Motor neuron (in vitro differentiated cells): ENCODE measurements at places on chromosomes 5 and 9. TPM values are rescaled to one million over a fixed set of nuclear protein-coding genes. Genes with fewer than 3 reads are reported as not detected.

PRDM9 gene
- total RNA-seq = 0.05 TPM in 2 replicates

GHR gene
- total RNA-seq = 0.41 and 0.55 TPM in 2 replicates

ACSL6 gene
- 0.31 and 0.79 TPM in 2 replicates for total RNA-seq

PCDHA8 gene
- total RNA-seq = 1.9 and 2.0 TPM in 2 replicates

MED22 gene
- total RNA-seq = 18.9 and 20.4 TPM in 2 replicates

SLC25A2 gene
- total RNA-seq = 0.67 TPM in 1 of 2 replicates, not detected in the other

PDGFRB gene
- 1.7 and 3.2 TPM in 2 replicates for total RNA-seq

PAEP gene
- 3.1 TPM in 1 of 2 replicates, not detected in the other for total RNA-seq

DNA sequence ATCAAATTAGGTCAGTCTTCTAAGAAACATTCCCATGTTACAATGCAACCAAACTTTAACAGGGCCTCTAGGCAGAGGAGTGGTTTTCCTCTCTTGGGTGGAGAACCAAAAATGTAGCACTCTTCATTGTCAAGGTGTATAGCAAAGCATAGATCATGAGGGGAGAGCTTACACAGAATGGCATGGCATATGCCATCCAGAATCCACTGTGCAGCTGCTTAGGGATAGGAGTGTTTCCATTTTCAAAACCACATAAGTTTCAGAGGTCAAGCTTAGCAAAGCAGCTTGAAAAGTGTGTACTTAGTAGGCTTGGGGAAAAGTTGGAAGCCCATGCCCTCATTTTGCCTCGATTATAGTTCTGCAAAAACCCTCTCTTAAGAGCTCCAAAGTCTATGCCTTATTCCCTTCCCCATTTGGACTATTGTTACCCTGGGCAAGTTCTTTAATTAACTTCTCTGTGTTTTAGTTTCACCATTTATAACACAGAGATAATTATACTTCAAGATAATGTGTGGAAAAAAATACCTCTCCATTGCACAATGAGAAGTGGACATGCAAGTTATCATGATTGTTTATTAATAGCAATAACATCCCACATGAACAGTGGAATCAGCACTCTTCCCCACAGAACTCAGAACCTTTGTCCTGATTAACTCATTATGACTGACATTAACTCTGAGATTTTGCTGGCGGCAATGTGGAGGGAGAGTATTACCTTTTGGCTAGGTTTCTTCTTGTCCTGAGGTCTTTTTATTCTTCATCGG is 398.9 kb upstream of the WWC1 start:
- no peak for ATAC-seq

DNA sequence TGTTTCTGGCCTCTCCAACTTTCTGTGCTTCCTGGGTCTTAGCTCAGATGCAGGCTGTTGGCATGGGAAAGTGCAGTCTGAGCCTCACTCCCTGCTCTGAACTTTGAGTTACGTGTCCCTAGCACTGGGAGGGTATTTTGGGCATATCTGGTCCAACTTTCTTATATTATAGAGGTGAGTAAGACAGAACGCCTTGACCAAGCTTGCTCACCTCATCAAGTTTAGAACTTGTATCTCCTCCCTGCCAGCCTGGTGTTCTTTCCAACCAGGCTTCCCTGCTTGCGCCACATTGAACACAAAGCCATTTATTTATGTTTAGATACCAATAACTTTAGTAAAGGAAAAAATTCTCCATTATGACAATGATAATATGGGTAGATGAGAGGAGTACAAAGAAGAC is 33.2 kb downstream of the TNC start:
- ATAC-seq = no peak

DNA sequence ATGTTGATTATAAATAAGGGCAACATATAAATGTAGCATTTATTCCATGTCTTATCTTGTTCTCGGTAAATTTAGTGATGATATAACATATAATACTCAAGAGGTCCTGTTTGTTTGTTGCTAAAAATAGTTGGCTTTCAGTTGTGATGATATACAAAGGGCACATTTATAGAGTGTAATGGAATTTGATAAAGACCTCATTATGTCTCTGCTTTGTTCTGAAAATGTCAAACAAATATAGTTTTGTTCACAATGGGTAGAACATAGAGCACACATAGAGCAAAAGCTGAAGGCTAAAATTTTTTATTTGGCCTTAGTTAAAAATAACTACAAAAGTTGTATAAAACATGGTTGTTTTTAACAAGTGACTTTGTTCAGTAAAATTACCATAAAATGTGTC is 477.1 kb upstream of the SMC2 start:
- ATAC-seq = no peak

DNA sequence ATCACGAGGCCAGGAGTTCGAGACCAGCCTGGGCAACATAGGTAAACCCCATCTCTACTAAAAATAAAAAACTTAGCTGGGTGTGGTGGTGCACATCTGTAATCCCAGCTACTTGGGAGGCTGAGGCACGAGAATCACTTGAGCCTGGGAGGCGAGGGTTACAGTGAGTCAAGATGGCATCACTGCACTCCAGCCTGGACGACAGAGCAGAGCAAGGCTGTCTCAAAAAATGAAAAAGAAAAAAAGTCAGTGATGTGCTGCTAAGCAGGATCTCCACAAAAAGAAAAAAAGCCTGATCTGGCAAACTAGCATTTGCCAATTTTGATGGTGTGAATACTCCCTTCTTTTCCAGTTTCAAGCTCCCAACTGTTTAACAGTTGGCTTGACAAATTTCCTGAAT is 21.9 kb downstream of the F2R start:
- ATAC-seq = no peak

DNA sequence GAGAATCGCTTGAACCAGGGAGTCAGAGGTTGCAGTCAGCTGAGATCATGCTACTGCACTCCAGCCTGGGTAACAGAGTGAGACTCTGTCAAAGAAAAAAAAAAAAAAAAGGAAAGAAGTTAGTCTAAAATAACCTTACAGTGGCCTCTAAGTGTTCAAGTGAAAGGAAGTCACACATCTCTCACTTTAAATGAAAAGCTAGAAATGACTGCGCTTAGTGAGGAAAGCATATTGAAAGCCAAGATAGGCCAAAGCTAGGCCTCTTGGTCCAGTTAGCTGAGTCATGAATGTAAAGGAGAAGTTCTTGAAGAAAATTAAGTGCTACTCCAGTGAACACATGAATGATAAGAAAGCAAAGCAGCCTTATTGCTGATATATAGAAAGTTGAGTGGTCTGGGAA is 38.1 kb downstream of the ITGA1 start:
- ATAC-seq = no peak

- no peak for ATAC-seq
These were observed 1.1 kb downstream of the ERCC6L2 start for GRCh38 chr9:95876595-95876994.

- no peak for ATAC-seq
These were observed 80.8 kb downstream of the TLR4 start for GRCh38 chr9:117784996-117785395.

- ATAC-seq = no peak
These were observed 74.2 kb upstream of the SUSD1 start for GRCh38 chr9:112249277-112249676.

- ATAC-seq = peak; percentile 64
These were observed 197.4 kb downstream of the SEMA5A start for GRCh38 chr5:9348401-9348996.

DNA sequence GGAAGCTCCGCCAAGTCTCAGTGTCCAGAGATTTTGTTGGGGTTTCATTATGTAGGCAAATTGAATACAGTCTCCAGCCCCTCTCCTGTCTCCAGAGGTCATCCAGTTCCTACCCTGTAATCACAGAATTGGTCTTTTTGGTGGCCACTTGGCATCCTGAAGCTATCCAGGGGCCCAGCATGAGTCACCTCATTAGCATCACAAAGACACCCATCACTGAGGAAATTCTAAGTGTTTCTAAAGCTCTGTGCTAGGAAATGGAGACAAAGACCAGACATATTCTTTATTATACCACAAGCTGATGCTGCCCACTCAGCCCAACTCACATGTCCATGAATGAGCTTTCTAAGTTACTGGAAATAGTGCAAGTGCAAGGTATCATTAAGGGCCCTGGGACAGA is 229.9 kb downstream of the DOCK8 start:
- ATAC-seq = peak; percentile 14

GRCh38 chr9:131417264-131418142 is 23.6 kb downstream of the PRRC2B start:
- no peak for ATAC-seq

DNA sequence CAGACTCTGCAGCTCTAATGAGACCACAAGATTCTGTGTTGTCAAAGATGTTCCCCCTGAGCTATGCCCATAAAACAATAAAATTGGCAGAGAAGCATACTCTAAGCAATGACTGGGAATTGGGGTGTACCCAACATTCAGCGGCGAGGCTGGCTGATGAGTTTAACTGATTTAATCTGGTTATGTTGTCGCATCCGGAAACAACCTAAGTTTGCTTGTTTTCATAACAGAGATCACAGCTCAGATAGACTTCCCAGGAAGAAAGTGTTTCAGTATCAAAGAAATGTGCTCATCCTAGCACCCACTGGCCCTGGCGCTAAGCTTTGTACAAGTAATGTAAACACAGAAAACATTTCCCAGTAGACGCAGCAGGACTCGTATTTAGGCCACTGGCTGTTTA is 7.4 kb downstream of the SEMA5A start:
- ATAC-seq = no peak

DNA sequence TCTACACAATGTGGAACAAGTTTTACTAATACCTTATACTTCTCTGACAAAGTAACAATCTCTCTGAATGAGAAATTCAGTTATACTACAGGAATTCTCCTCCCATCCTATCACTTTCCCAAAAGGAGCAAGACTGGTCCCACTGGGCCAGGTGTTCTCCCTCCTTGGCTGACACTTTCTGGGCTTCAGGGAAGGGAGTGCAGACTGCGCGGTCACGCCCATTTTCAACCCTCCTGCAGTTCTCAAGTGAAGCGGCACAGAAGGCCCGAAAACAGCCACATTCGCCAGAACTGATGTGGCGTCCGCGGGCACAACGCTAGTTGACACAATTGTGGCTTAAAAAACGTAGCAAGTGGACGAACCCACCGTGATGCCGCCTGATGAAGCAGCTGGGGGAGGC is 603 bp downstream of the SAXO1 start:
- no peak for ATAC-seq

DNA sequence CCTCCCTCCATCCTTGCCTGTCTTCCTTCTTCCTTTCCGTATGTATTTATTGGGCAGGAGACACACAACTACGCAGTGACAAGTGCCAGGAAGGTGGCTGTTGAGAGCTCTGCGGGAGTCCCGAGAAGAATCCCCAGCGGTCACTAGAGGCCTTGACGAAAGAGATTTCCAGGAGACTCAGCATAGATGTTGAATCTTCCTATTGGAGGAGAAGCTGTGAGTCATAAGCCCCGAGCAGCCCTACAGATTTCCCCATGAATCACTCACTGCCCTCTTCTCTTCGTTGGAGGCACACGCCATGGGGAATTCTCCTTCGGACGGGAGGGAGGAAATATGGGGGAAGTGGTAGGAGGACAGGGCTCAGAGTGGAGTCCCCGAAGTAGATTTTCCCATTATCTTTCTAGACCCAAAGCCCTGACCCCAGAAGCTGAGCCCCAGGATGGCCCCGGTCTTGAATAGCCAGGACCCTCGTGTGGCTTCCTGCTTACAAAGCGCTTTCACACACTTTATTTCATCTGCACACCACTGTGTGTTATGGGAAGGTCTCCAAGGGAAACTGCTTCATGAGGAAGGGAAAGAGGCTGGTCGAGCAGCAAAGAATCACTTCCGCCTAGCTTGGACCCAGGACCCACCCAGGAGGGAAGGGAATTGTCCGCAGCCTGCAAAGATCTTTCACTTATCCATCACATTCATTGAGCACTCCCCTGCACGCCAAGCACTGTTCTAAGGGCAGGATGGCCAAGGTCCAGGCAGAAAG is 12.7 kb downstream of the DUSP1 start:
- ATAC-seq = peak; percentile 99

- no peak for ATAC-seq
These were observed 173.6 kb downstream of the TENT4A start for GRCh38 chr5:6886866-6887265.

- no peak for ATAC-seq
These were observed 3.0 kb upstream of the ERBIN start for GRCh38 chr5:65923339-65923738.

GRCh38 chr5:37208883-37209797 is 40.0 kb downstream of the CPLANE1 start:
- no peak for ATAC-seq

DNA sequence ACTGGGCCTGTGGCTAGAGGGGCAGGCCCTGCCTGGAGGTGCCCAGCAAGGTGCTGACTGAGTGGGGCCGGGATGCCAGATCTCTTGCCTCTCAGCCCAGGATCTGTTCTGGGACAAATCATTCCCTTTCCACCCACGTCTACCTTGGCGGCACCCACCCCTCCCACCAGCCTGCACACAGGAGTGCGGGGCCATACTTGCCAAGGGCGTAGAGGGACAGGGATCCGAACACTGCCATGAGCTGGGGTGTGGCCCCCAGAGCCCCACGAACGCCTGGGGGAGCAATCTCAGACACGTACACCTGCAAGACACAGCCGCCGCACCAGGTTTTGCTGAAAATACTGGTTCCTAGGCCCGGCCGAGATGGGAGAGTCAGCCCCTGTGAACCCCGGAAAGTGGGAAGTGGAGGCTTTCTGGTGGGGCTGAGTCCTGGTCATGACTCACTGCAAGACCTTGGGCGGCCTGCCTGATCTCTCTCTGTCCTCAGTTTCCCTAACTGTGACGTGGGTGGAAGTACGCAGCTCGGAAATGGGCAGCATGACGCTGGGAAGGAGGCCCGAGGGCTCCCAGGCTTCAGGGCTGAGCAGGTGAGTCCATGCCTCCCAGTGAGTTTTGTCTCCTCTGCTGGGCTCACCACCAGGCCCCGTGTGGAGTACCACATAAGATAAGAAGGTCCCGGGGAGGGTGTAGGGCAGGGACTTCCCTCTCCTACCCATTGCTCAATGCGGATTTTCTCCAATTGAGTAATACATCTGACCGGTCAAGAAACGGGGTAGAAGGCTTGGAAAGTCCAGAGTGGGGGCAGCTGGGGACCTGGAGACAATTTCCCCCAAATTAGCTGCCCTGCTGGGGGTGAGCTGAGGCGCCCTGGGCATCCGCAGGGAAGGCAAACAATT is 2.6 kb downstream of the SLC2A6 start:
- ATAC-seq = no peak

DNA sequence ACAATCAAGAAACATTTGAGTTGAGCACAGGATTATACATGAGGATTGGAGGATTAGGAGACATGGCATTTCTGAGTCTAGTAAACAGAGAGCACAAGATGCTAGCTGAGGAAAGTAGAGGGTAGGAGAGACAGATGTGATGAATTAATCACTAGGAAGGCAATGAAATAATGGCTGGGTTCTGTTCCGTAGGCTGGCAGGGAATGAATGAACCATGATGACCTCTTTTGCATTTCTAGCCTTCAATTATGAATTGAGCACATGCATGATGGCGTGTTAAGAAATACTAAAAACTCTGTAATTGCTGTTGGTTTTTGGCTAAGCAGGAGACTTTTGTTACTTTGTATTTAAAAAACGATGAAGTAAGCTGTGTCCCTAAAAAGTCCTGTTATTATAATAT is 420.0 kb upstream of the TLE4 start:
- no peak for ATAC-seq

- ATAC-seq = no peak
These were observed 13.0 kb downstream of the SH3PXD2B start for GRCh38 chr5:172441262-172441751.

- no peak for ATAC-seq
These were observed 77.7 kb downstream of the STK10 start for GRCh38 chr5:172110260-172110815.
